ENCODE measurements at places on chromosomes 5 and 9.
A peak's percentile ranks its signal among the peaks of the same experiment; 100 is the strongest.

GRCh38 chr5:128228008-128228407 is 144.4 kb downstream of the SLC12A2 start:
- H3K27me3 ChIP-seq, result no peaks in the 10 kb centered on the region
- no peak for DNase-seq
- no peak overlapping the region for H3K4me3 ChIP-seq
- H3K4me1 ChIP-seq, result no peaks in the 10 kb centered on the region
- no peak overlapping the region for H3K27ac ChIP-seq

DNA sequence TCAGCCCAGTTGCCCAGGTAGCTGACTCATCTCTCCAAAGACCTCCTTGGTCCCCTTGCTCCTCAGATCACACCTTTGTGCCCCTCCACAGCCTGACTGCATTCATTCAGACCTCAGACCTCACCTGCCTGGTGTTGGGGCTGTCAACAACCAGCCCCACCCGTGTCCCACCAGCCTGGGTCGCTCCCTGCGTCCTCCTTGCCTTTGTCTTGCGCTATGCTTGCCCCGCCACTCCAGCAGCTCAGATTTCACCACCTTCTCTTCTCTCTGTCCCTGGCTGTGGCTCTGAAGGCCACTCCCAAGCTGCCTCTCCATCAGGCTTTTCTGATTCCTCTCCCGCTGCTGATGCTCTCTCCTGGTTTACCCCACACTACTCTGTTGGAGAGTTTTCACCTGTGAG is 103.5 kb downstream of the MVB12B start:
- DNase-seq, result no peak
- H3K4me3 ChIP-seq, result no peak overlapping the region
- no peak overlapping the region for H3K27ac ChIP-seq
- H3K27me3 ChIP-seq, result no peaks in the 10 kb centered on the region
- no peaks in the 10 kb centered on the region for H3K4me1 ChIP-seq
- H3K36me3 ChIP-seq, result peaks cover 40% of the 10 kb centered on the region

GRCh38 chr5:180784497-180785097 is 18.0 kb downstream of the MGAT1 start:
- no peaks in the 10 kb centered on the region for H3K36me3 ChIP-seq
- peaks cover 12% of the 10 kb centered on the region for H3K4me1 ChIP-seq
- no peak overlapping the region for H3K27ac ChIP-seq
- H3K27me3 ChIP-seq, result peaks cover 10% of the 10 kb centered on the region
- DNase-seq, result peak; percentile 70

DNA sequence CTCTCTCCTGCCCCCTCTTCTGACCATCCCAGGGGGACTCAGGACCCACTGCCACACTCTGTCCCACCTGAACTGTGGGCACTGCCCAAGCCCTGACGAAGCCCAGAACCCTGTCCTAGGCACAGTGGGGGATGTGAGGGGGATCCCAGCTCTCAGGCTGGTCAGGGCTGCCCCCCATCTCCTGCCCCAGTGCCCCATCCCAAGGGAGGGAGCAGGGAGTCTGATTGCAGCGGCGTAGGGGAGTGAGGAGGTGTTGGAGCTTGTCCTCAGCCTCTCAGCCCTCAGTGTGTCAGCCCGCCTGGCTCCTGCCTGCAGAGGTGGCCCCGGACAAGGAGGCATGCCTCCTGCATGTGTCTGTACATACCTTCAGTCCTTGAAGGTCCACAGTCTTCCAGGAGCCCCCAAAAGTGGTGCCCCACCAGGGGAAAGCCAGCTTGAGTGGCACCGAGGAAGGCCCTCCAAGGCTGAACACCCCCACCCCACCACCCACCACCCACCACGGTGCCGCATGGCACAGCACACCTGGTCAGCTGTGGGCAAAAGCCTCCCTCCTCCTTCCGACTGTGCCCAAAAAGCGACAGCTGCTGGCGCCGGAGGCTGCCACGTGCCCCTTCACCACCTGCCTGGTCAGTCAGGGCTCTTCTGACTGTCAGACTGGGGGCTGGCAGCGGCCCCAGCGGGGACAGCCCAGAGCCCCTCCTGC is 930 bp downstream of the SARDH start:
- DNase-seq, result no peak
- H3K4me3 ChIP-seq, result peak overlapping the region; percentile 64
- H3K27ac ChIP-seq, result peak overlapping the region; percentile 97
- H3K36me3 ChIP-seq, result no peaks in the 10 kb centered on the region

DNA sequence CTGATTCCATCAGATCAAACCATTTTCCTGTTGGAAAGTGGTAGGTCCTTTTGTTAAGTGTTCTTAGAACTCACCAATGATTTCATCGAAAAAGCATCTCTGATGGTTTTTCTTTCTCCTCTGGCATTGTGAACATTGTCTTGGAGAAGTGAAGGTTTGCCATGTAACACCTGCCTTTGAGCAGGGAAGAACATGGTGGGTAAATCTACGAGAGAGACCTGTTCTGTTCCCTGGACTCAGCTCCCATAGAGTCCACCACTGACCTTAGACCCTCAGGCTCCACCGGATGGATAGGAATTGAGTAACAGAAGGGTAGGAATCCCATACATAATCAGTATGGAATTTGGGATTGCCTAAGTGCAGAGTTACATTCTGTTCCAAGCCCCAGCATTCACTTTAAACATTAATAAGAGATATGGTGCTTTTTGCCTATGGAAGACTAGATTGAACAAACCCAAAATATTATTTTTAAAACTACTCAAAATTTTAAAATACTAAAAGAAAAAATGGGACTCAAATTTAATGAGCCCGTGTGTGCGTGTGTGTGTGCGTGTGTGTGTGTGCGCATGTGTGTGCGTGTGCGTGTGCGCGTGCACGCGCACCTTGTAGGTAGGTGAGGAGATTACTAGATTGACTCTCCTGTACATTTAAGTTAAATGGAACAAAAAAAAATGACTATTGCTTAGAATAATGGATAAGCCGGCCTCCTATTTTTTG is 92.0 kb downstream of the C9orf152 start:
- no peak overlapping the region for H3K4me3 ChIP-seq
- no peaks in the 10 kb centered on the region for H3K36me3 ChIP-seq
- peak overlapping the region; percentile 52 for H3K27ac ChIP-seq
- no peaks in the 10 kb centered on the region for H3K27me3 ChIP-seq
- peak; percentile 92 for DNase-seq
- peaks cover 42% of the 10 kb centered on the region for H3K4me1 ChIP-seq
